Naive B cell (primary cell): ENCODE measurements at places on chromosomes 13 and 19. TPM values are rescaled to one million over a fixed set of nuclear protein-coding genes. Genes with fewer than 3 reads are reported as not detected.
A peak's percentile ranks its signal among the peaks of the same experiment; 100 is the strongest.

DNA sequence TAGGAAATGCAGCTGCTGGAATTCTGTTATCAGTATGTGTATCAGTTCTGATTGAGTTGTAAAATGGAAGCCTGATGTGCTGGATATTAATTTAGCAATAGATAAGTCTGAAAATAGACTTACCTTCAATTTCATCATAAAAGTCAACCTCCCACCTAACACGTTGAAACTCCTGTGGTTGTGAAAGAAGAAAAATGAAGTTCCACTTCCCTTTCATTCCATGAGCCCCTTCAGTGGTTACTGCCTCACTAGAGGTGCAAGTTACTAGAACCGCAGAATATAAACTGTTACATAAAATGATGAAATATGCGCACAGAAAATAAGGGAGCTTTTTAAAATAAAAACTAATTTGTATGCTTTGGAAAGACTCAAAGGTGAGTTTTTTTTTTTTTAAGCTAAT is 249.2 kb downstream of the SHISA2 start:
- DNase-seq, result no peak

GRCh38 chr13:89627996-89628395 is 1719.5 kb upstream of the MIR17HG start:
- DNase-seq, result no peak

Gene KCTD12
- polyA plus RNA-seq, result 0.10 TPM

DNA sequence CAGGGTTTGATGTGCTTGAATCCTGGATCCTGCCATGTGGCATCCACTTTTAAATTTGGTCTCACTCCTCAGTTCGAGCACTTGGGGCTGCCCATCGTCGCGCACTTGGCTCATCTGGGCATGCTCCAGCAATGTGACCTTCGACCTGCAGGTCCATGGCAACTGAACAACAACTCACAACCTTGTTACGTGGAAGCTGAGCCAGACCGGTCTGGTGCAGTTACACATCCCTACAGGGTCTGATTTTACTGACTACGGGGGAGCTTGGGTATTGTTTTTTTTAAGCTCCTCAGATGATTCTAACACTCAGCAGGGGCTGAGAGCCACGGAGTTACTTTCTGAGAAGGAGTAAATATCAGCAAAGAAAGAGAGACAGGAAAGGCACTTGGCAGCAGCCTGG is 769.6 kb downstream of the UQCRFS1 start:
- DNase-seq, result no peak

DNA sequence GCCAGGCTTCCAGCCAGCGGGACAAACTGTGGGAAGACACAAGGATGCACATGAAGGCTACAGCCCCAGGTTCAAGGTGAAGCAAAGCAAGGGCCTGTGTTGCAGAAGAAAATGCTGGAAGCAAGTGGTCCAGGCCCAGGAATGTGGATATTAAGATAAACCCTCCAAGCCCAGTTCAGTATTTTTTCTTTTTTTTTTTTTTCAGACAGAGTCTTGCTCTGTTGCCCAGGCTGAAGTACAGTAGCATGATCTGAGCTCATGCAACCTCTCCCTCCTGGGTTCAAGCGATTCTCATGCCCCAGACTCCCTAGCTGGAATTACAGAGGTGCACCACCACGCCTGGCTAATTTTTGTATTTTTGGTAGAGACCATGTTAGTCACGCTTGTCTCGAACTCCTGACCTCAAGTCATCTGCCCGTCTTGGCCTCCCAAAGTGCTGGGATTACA is 4.4 kb downstream of the PRDX2 start:
- DNase-seq, result no peak

GRCh38 chr19:4664642-4665041 is 5.5 kb downstream of the MYDGF start:
- no peak for DNase-seq

Gene FAM216B
- polyA plus RNA-seq, result not detected

DNA sequence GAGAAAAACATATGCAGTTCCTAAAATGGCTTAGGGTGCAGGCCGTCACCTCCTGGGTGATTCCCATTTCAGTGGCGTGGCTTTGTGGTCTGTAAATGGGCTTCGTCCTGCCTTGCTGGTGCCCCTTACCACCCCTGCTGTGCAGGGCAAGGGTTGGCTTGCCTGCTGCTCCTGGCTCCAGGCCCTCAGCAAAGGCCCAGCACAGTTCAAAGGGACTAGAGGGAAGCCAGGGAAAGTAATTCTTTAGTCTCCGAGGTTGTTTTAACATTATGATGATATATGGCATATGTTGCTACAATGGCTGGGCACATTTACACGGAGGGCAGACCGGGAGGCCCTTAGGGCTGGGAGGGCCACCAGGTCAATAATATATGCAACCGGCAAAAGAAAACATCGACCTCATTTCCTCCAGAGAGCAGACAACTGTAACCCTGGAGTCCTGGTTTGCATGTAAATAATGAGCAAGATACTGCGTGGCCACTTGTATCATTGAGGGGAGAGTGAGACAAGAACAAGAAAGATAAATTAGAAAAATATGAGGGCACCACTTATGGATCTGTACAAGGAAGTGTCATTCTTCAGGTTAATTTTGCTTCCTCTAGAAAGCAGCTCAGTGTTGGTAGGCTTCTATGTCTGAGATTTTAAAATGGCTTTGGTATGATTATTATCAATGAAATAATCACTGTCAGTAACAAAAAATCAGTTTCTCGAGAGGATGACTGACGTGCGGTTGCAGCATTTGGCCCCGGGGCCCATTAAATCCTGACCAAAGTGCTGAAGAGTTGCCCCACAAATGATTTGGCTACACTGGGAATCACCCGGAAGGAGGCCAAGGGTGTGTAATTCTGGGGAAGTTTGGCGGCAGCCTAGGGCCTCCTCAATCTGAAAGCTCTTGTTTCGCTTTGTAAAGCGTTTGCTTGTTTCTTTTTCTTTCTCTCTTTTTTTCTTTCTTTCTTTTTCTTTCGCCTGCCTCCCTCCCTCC is 32.8 kb upstream of the URI1 start:
- DNase-seq, result no peak

DNA sequence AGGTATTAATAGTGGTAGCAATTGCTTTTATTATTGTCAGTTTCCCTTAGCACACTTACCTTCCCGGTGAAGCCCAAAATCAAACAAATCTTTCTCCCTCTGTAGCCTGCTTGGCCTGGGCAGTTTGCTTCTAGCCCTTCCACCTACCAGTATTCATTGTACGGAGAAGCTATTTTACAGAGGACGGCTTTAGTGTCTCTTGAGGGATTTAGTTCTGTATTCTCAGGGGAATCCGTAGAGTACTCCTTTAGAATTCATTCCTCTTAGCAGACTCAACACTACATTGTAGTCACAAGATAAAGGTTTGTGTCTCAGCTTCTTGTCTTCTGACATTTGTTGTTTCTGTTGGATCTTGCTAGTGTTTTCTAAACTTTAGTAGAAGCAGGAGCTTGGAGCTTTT is 24.1 kb upstream of the WTIP start:
- no peak for DNase-seq

GRCh38 chr13:52845766-52846566 is 2.5 kb downstream of the PCDH8 start:
- DNase-seq, result no peak

Gene SSC5D
- 0.09 TPM for polyA plus RNA-seq

GRCh38 chr13:113992276-113993005 is 18.6 kb upstream of the C13orf46 start:
- DNase-seq, result no peak

DNA sequence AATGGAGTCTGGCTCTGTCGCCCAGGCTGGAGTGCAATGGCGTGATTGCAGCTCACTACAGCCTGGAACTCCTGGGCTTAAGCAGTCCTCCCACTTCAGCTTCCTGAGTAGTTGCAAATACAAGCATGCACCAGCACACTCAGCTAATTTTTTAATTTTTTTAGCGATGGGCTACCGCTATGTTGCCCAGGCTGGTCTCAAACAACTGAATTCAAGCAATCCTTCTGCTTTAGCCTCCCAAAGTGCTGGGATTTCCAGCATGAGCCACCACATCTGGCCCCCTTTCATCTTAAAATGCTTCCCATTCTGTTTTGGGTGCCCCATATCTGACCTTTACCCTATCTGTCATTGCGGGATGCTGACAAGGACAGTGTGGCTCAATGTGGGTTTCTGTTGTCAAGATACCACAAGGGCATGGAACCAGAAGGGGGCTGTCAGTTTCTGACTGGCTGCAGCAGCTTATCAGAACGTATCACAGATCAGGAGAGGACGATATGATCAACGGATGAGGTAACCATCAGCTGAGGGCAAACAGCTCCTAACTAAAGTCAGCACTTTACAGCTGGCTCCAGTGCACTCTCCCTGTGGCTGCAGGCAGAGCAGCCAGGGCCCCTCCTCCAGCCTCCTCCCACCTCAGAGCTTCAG is 32.4 kb downstream of the GPR42 start:
- no peak for DNase-seq

GRCh38 chr13:43094901-43095300 is 71.5 kb downstream of the DNAJC15 start:
- no peak for DNase-seq

Gene KPTN
- polyA plus RNA-seq, result 25.8 TPM

DNA sequence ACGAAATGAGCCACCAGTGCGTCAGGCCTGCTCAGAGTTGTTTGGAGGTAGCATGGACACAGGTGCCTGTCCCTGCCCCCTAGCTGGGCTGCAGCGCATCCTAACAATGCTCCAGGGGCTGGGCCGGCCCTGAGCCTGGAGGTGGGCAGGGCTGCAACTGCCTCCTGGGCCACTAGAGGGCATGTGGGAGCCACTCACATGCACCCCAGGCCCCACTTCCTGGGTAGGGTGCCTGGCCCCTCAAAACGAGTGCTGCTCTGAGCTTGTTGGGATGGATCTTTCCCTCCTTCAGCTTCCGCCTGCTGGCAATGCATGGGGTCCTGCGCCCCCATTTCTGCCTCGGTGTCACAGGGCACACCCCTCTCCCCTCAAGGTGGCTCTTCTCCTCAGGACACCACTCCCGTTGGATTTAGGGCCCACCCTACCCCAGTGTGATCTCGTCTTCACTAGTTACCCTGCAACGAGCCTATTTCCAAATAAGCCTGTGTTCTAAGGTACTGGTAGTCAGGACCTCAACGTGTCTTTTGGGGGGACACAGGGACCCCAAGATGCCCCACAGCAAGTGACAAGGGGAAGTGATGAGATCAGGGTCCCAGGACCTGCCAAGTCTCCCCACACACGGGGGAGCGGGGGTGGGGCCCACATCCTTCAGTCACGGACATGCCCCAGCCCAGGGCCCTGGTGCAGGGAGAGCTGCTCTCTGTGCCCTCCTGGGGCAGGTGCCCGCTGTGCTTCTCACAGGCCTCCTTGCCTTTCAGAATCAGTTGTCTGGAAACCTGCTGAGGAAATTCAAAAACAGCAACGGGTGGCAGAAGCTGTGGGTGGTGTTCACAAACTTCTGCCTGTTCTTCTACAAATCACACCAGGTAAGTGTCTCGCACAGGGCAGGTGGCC is 131.3 kb downstream of the STK24 start:
- peak; percentile 70 for DNase-seq

GRCh38 chr13:36436811-36437210 is 4.5 kb downstream of the CCNA1 start:
- peak; percentile 6 for DNase-seq

GRCh38 chr19:52898101-52898500 is 666 bp upstream of the ZNF320 start:
- no peak for DNase-seq

- peak; percentile 62 for DNase-seq
These were observed 935 bp downstream of the ARID3A start for GRCh38 chr19:926589-927350.

Gene ERVK3-1
- polyA plus RNA-seq, result 88.7 TPM

Gene WDR88
- polyA plus RNA-seq, result not detected

GRCh38 chr13:94495806-94496205 is 16.3 kb upstream of the DCT start:
- DNase-seq, result no peak

- peak; percentile 67 for DNase-seq
These were observed 1.9 kb downstream of the FOXO1 start for GRCh38 chr13:40664350-40665125.

Gene SYT5
- polyA plus RNA-seq, result 0.92 TPM

DNA sequence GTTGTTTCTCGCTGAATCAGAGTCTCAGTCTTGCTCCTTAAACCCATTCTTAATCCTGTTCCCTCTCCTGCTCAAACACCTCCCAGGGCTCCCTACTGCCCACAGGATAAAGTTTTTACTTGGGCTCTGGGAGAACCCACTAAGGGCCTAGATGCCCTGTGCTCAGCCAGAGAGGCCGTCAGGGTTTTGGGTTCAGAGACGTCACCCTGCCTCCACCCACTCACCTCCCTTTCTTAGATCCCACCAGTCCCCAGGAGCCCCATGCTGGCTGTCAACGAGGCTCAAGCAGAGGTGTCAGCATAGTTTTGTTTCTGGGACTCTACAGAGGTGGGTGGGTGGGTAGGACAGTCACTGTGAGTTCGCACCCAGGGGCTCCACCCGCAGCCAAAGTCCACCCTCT is 15.5 kb upstream of the CYP4F2 start:
- no peak for DNase-seq

GRCh38 chr19:9043524-9043923 is 33.3 kb upstream of the MUC16 start:
- no peak for DNase-seq

GRCh38 chr13:79194272-79194671 is 211.8 kb downstream of the RBM26 start:
- peak; percentile 83 for DNase-seq

Gene ZNF329
- polyA plus RNA-seq, result 4.3 TPM

- DNase-seq, result no peak
These were observed 9.2 kb downstream of the PGPEP1 start for GRCh38 chr19:18349524-18350128.

DNA sequence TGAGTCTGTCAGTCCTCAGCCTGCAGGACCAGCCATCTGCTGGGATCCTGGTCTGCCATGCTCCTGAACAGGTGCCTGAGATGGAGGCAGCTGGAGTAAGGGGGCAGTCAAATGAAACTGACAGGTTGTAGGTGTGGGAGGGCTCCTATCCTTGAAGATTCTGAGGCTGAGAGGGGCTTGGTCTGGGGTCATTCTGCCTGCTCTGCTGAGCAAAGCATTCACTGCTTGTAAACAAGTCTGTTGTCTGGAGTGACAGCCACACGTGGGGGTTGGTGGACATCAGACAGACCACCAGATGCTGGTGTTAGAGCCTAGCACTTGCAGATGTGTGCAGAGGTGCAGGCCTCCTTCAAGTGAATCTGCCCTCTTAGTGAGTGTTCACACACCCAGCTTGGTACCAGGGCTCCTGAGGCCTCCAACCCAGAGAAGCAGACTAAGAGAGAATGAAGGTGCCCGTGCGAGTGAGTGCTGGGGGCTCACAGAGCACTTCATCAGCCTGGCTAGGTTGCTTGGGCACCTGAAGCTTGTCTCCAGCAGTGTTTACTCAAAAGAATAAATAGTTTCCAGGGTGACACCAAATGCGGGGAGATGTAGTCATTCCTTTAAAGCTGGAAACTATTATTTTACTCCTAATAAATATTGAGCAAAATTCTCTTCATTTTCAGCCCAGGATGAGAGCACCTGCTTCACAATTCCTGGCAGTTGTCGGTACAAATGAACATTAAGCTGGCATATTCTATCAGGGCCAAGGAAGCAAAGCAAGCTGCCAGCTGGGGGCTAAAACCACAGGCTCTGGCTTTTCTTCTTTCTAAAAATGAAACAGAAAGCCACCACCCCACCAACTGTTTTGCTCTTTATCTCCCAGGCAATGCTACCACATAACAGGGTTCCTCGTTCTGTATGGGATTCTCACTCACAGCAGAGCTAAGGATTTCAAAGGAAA is 82.3 kb downstream of the RNASEH2B start:
- DNase-seq, result peak; percentile 18
